ENCODE measurements at places on chromosomes 2 and 18.

GRCh38 chr18:3329471-3329870 lies 67.5 kb downstream of the MYL12B start:
- no peak for DNase-seq

DNA sequence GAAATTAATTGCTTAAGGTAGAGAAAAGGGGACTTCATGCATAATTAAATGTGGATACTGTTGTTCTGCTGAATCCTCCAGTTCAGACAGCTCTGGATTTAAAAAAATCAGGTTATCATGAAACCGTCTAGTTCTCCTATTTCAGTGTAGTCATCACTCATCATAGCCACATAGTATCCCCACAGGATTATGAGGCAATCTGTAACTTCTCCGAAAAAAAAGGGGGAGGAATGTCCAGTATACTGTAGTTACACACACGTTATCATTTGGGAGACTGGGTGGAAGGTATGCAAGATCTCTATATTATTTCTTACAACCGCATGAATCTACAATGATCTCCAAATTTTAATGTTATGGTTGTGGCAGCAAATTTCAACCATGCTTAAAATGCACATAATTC lies 114.0 kb downstream of the HIBCH start:
- no peak for DNase-seq

- no peak for DNase-seq
These were observed 97.9 kb upstream of the NOL4 start for GRCh38 chr18:34322365-34323289.

- DNase-seq: no peak
These were observed 44.5 kb downstream of the COL3A1 start for GRCh38 chr2:189018631-189019030.

GRCh38 chr2:138610201-138610953 lies 108.8 kb downstream of the SPOPL start:
- no peak for DNase-seq

GRCh38 chr18:62566199-62566598 lies 43.4 kb downstream of the ZCCHC2 start:
- DNase-seq: no peak

DNA sequence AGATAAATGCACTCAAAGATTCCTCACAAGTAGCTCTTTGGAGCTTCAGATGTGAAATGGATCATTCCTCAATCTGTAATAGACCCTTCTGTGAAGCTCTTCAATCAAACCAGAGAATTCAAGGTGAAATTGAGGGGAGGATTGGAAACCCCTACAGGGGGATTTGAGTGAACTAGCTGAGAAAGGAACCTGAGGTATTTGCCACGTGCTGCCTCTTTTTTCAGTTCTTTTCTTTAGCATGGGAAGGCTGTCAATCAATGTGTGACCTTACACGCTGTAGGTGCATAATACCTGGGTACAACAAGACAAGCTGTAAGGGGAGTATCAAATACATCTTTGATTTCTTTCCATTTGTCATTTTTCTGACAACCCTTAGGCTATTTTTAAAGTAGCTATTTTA lies 46.5 kb upstream of the ZEB2 start:
- no peak for DNase-seq

DNA sequence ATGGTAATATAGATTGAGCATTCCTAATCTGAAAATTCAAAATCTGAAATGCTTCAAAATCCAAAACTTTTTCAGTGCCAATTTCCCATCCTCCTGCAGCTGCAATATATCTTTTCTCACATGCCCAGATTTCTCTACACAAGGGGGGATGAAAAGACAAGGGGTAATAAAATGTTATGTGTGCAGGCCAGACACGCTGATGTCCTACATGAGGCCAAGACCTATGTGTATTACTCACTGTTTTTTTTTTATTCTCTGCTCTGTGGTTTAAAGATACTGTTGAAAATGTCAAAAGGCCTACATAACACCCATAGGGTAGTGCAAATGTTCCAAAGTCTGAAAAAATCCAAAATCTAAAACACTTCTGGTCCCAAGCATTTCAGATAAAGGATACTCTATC lies 41.2 kb upstream of the CWC22 start:
- DNase-seq: no peak

DNA sequence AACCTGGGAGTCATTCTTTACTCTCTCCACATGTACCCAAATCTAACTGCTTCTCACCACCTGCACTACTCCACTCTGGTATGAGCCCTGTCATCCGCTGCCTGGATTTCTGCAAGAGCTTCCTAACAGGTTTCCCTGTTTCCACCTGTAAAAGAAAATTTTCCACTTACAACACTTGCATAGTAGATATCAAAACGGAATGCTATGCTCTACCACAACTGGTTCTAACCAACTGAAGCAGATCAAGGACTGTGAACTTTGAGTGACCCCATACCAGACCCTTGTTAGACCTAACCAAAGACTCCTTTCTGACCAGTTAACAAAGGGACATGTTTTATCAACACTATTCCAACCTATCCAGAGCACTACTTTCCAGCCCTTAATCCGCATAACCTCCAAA lies 3.8 kb upstream of the TMEM131 start:
- DNase-seq: no peak

- no peak for DNase-seq
These were observed 5.1 kb upstream of the LANCL1 start for GRCh38 chr2:210481601-210482175.

- DNase-seq: peak; percentile 29
These were observed 178.1 kb upstream of the MMADHC start for GRCh38 chr2:149765636-149766035.

DNA sequence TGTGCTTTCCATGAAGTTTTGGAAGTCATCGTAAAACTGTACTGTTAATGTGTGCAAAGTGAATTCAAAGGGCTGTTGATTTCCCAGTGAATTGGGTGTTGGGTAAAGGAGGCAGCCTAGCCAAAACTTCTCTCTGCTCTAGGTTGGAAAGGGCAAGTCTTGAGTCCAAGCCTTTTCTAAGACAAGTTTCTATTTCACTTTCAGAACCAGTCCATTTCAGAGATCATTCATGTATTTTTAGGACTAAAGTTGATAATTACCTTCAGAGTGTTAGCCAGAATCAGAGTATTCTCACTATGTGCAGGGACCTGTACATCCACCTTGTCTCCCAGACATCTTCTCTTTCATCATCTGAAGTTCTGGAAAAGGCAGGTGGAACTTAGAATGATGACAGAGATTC lies 636.1 kb upstream of the KLHL29 start:
- DNase-seq: no peak

DNA sequence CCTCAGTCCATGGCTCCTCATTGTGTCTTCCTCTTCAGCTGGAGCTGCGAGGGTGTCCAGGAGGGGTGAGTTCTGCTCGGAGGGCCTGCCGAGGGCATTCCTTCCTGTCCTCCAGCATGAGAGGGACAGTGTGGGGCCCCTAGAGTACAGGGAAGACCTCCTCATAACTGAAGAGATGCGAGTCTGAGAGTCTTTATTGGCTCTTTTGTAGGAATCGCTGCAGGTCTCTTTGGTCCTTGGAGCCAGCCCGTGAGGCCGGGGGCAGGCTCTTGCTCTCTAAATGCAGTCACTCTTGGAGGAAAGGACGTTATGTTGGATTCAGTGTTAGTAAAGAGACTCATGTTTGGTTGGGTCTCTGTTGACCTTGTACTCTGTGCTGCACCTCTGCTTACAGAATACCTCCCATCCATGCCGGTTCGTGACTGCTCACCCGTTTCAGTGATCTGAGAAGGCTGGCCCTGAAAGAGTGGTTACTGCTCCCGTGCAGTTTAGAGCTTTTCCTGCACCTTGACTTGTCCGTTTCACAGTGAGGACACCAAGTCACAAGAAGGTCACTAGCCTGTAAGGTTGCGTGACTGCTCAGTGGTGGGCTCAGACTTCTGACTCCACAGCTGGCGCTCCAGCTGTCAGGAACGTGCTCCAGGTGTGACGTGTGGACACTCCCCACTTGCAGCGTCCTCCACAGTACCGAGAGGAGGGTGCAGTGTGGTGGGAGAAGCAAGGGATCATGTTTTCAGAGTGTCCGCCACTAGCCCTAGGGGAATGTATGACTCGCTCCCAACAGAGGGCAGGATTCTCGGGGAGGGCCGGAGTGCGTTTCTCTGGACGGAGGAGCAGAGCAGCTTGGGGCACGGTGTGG lies 7.8 kb downstream of the ATG4B start:
- no peak for DNase-seq

DNA sequence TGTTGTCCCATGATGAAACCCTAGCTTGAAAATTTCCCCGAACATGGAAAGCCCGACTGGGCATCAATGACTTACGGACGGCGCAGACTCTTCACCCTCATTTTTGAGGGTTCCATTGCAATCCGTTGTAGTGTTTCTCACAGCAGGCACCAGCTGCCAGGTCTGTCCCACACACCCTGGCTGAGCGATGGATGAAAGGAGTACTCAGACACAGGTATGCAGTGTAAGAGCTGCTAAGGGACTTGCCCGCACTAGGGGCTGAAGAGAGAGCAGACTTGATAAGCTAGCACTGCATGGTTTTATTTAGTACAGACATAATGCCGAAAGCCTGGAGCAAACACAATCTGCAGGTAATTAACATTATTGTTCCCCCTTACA lies 15.8 kb downstream of the DYNAP start:
- DNase-seq: no peak

- no peak for DNase-seq
These were observed 166.9 kb downstream of the VWC2L start for GRCh38 chr2:214577769-214578168.

GRCh38 chr18:11850821-11851145 lies 430 bp upstream of the CHMP1B start:
- DNase-seq: no peak

- no peak for DNase-seq
These were observed 52.9 kb upstream of the RPL31 start for GRCh38 chr2:100948942-100949811.

- DNase-seq: no peak
These were observed 22.9 kb upstream of the ABCA12 start for GRCh38 chr2:215161301-215161829.

DNA sequence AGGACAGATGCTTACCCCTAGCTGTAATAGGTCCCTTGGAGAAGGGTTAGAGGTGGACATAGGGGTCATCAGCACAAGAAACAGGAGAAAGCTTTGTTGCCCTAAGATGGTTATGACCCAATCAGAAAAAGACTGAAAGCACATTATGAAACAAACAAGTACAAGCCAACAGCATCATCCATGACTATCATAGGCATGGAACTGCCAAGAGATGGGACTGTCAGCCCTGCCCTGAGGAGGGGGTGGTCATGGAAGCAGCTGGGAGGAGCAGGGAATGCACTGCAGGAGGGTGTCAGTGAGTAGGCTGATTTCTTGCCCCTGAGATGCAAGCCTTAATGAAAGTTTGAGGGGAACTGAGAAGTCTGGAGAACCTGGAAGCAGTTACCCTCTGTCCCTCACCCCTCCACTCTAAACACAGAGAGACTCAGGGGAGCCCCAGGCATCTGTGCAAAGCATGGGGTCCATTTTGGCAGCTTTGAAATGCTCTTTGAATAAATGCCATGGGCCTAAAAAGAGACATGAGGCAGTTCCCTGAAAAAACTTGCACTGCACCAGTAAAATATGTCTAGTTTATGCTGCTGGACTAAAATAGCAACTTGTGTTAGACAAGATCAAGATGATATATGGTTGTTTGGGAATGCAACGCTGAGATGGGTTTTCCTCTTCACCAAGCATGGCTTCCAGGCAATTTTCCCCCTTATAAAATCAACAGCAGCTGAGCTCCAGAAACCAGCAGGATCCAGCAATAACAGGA lies 122.7 kb upstream of the ZFP36L2 start:
- DNase-seq: no peak

GRCh38 chr2:143473216-143473615 lies 344.0 kb downstream of the ARHGAP15 start:
- no peak for DNase-seq

GRCh38 chr2:26035090-26035743 lies 1.3 kb downstream of the RAB10 start:
- DNase-seq: no peak

- no peak for DNase-seq
These were observed 372.9 kb upstream of the HS6ST1 start for GRCh38 chr2:128691526-128691925.

DNA sequence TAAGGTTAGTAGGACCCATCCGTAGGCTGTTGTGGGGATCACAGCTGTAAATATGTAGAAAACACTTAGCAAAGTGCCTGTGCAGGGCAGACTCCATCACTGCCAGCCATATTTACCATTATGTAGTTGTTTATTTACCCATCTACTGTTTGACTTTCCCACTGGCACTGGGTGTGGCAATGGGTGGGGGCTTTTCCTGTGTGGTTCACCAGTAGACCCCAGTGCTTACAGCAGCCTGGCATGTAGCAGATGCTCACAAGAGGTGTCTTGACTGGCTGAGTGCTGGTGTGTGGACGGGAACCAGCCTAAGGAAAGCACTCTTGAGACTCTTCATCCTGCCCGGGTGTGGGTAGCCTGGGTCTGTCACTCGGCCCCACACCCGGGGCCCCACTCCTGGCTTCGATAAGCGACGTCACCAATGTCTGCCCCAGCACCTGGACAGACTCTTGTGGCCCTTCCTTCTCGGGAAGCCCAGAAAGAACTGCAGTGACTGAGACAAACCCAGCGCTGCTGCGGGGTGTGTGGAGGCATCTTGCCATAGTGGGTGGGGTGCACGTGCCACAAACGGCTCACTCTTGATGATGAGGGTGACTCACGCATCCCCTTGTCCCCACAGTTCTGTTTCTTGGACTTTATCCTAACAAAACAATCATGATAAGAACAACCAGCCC lies 78.3 kb downstream of the HDAC4 start:
- DNase-seq: no peak

DNA sequence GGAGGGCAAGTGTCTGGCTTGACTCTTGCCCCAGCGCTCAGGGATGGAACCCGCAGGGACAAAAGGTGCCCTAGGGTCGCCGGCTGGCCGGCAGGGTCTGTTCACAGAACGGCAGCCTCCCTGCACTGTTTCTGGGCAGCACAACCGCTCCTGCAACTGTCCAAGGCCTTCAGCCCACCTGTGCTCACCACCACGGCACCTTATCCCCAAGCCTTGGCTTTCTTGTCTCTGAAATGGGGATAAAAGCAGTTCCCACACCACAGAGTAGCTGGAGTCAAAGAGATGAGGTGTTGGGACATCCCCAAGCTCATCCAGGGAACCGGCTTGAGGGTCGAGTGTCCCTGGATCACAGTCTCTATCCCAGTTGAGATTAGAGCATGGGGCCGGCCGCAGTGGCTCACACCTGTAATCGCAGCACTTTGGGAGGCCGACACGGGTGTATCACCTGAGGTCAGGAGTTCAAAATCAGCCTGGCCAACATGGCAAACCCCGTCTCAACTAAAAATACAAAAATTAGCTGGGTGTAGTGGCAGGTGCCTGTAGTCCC lies 4.7 kb downstream of the SNORC start:
- DNase-seq: no peak

GRCh38 chr2:57881998-57882888 lies 164.4 kb upstream of the VRK2 start:
- no peak for DNase-seq

DNA sequence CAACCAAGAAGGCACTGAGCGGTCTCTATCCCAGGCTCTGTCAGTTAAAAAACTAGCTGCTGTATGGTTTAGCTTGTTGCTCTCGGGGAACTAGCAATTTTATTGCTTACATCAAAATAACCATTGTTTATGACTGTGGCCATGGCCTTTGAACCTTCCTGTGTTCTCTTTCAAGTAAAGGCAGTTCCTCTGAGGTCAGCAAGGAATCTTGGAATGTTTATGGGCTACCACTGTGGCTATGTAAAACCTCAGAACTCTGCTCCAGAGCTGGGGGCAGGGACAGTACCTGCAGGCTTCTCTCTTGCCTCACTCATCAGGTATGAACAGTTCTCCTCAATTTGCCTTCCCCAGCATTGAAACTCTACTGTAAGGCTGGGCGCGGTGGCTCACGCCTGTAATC lies 416.0 kb upstream of the NETO1 start:
- DNase-seq: no peak

GRCh38 chr2:82650038-82650437 lies 1809.0 kb downstream of the SUCLG1 start:
- no peak for DNase-seq

Measured in NCI-H1105 (cell line).